ENCODE measurements at places on chromosomes 12 and 14.

DNA sequence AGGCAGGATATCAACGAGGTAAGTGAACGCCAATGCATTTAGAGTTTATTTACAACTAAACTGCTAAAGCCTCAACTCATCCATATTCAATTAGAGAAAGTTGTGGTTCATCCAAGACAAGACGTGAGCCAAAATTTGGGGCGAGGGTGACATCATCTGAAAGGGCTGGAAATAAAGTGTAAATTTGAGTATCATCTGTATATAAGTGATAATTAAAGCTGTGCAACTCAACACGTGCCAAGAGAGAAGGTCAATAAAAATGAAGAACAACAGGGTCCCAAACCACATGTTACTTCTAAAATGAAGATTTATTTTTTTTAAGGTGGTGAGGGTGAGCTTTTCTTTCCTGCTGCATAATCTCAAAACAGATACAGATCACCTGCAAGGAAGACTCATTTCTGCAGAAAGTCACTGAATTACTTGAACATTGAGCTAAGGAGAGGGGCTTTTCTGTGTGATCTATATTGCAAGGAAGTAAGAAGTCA, 203.6 kb downstream of the EFCAB11 start:
- DNase-seq, result no peak

DNA sequence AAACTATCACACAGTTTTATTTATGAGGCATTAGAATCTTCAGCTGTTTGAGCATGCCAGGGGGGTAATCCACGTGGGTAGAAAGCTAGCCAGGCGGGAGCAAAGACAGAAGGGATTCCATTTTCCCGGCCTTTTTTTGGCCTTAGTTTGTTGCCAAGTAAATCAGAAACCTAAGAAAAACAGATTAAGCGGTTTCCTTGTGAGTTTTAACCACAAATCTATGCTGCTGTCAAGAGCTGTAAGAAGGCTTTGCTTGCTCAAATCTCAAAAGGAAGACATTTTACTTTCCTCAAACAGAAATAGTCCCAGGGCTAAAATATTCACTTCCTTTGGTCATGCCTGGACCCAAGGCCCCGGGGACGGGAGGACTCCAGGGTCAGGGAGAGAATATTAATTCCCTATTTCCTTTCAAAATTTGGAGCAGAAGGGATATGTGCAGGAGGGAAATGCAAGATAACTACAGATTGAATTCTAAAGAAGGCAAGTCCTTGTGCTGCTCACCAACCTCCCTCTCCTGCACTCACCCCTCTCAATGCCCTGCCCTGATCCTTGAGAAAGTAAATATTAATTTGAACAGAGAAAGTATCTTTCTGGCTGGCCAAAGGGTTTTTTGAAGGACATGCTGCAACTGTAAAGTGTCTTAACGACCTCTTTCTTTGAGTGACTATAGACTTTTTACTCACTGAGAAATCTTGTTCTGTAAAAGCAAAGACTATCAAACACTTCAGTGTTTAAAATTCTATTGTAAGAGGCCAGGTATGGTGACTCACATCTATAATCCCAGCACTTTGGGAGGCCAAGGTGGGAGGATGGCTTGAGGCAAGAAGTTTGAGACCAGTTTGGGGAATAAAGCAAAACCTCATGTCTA, 75.7 kb downstream of the HSD17B6 start:
- DNase-seq, result no peak

- no peak for DNase-seq
Measured at GRCh38 chr12:124110372-124110883, 137.4 kb downstream of the ZNF664 start.

DNA sequence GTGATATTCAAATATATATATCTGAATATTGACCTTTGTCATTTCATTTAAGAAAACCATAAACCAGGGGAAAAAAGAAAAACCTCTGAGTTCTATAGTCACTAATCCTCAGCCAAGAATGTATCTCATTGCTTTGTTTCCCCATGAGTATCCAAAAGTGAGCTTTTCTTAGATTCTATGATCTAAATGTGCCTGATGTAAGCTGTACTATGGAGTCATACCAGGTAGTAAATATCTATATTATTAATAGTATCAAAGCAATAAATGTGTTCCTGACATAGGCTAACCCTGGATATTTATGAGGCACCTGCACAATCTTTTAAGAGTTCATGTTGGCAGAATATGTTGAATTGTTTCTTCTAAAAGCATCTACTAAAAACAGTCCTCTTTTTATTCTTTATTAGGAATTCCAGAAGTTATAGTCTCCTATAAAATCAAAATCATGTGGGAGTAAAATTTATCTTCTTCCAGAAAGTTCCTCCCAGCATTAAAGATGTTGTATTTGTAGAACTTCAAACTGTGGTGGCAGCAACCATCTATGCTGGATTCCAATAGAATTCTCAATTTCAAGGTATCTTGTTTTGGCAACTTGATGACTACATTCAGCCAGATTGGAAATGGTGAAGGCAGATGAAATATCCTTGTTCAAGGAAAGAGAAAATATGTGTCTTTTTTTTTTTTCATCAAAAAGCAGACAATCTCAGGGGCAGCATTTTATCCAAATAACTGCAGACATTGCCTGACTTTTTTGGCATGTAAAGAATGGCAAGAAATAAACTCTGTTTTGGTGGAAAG, 139.7 kb upstream of the RASSF8 start:
- DNase-seq, result no peak

- DNase-seq, result no peak
Measured at GRCh38 chr12:92764831-92765230, 62.0 kb downstream of the PLEKHG7 start.

GRCh38 chr12:57888409-57889157, 42.1 kb upstream of the CTDSP2 start:
- peak; percentile 83 for DNase-seq

DNA sequence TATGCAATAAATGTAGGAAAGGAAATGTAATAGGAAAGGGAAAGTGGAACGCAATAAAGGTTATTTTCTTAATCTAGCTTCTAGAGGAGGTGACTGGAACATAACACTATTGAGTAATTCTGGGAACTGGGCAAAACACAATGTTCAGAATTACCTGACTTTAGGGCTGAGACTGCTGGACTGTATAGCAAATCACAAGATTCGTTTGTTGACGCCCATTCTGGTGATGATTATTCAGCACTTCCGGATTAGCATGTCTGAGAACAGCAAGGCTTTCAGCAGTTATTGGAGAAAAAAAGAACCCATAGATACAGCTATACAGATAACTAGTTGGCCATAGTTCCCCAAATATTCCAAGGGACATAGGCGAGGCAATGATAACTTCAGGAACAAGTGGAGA, 2.3 kb upstream of the KLRD1 start:
- DNase-seq, result no peak

DNA sequence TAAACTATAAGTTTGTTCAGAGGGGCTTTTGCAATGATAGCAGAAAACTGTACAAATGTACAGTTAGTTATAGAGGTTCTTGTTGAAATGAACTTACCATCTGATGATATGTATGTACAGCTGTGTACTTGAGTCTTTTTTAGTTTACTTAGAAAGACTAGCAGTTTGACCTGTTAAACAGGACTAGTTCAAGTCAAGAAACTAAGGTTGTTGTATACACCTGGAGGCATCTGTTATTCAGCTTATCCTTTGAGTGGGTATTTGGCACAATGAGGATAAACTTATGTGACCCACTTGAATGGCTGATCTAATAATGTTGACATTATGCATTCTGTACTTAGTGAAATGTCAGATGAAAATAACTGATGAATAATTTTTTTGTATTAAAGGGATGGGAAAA, 13.4 kb downstream of the MTERF2 start:
- DNase-seq, result no peak

DNA sequence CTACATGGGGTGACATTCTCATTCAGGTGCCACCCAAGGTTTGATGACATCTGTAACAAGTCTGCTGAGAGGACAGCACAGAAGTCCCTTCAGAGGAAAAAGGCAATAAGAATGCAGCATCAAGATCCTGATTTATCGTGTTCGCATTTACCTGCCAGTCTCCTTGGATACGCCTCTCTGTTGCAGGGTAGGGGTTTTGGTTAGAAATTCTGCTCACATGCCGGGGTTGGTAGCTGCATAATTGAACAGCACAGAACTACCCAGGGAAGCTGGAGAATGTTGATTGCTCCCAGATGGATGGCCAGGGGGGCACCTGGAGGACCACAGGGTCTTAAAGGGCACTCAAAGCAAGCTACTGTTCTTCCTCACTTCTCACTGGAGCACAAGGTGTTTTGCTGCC, 31.1 kb upstream of the CHST11 start:
- no peak for DNase-seq

DNA sequence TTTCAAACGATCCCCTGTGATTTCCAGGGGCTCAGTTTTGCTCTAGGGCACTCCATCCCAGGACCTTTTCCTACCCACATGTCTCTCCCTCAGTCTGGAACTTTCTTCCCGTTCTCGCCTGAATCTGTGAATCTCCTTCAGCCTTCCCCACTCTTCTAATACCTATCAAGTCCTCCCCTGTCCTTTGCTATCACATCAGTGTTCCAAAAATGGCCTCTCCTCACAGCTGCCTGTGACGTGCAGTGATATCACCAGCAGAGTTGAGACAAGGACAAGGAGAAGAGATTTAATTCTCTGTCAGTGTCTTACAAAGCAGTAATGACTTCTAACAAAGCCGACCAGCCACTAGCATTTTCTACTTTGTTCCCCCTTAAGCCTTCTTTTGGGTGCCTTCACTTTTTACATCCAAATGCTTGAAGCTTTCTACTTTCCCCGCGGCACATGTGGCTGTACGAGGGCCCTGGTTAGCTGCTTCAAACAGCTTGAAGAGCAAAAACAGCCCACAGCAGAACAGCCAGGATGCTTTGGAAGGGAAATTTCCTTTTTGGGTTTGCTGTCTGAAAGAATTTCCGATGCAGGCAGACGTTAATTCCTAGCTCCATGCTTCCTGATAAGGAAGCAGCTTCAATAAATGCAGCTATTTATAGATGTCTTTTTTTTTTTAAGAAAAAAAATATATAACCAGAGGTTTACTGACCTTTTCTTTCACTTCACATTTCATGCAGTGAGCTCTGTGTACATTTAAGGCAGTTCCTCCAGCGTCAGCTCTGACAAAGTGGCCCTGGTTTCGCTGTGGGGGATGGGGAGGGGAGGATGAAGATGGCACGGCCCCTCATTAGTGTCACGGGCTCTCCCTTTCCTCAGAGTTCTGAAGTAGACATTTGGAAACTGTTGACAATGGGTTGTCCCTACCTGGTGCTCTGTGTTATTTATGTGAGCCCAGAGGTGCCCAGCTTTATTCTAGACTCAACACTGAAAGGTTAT, 109.3 kb downstream of the ETV6 start:
- no peak for DNase-seq

DNA sequence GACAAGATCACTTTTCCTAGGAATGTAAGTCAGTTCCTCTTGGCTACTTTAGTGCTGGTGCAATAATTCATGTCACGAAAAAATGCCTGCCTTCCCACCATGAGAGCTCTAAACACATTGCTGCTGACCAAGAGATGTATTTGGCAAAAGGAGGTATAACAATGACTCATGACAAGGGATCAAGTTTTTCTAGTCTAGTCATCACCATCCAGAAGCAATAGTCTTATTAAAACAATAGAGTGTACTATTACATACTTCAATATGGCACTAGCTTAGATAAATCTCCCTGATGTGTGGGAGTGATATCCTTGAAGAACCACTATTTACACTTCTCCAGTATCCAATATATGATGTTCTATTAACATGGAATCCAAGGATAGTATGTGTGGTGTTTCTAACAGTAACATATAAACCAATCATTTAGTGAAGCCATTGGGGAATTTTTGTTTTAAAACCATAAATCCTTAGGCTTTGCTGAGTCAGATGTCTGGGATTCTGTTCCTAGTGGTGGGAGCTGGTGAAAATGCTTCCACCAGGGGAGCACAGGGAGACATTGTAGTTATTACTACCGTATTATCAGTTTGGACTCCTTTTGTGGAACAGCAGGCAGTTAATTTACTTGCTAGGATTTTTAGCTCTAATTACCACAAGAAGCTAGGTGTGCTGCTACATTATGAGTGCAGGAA, 1387.5 kb downstream of the LRFN5 start:
- DNase-seq, result no peak

DNA sequence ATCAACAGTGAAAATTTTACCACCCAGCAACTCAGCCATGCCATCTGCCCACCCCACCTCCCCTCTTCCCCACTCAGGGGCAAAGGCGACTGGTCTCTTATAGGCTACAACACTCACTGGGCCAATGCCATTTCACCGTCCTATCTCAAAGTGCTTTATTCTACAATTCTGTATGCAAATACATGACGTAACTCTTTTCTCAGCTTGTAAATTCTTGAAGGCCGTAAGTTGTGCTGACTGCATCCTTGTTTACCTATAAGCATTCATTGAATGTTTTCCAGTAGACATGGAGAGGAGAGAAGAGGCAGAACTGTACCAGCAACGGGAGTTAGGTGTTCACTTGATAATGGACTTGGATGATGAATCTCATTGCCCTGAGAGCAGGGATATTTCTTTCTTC, 15.6 kb downstream of the BCL2L14 start:
- no peak for DNase-seq

DNA sequence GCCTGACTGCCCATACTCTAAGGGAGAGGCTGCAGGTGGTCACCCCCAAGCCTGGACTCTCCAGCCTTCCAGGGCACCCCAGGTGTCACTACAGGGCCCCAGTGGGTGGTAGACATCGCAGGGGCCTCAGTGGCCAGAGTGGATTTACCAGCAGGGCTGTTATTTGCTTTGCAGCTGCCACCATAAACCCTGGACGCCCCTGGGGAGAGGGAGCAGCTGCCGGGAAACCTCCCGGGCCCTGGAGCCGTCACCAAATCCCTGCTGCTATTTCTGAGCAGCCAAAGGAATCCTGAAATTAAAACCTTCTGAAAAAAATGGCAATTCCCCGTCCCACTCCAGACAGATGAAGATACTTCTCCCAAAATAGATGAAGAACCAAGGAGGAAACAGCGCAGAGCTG, 13.9 kb downstream of the TMEM119 start:
- no peak for DNase-seq

GRCh38 chr12:109795023-109795422, 38.2 kb downstream of the TRPV4 start:
- no peak for DNase-seq

- DNase-seq, result peak; percentile 30
Measured at GRCh38 chr12:68932128-68932960, 627 bp downstream of the CPM start.

DNA sequence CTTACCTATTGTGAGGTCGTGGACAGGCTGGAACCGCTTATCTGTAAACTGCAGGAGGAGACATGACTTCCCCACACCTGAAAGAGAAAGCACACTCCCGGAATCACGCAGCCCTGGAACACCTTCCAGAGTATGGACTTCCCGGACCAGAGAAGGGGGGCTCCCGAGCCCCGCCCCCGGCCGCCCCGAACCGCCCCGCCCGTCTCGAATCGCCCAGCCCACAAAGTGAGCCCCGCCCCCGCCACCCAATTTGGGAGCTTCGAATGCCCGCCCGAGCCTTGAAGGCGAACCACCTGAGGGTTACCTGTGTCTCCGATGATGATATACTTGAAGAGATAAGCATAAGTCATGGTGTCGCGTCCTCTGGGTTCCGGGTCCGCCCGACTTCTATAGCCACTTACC, 235 bp downstream of the RAB2B start:
- DNase-seq, result no peak

- DNase-seq, result no peak
Measured at GRCh38 chr14:33529787-33530757, 420.8 kb downstream of the EGLN3 start.

All from putamen (tissue), 1 donor.